ENCODE measurements at places on chromosomes 12 and 14.

DNA sequence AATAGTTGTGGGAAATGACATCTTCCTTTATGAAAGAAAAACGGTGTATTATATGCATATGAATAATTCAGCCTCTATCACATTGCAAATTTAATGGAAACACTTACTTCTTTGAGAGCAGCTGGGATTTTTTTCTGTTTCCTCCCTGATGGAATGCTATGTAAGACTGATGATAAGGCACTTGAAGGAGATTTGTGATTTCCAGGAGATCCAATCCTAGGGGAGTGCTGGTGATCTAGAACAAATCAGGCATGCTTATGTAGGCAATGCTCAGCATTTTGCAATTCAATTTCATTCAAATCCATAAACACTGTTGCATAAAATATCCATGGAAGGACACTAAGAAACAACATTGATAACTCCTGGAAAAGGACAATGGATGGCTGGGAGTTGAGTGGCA lies 16.0 kb upstream of the NR2C1 start:
- DNase-seq: no peak

GRCh38 chr14:99681832-99682148 lies 2.3 kb upstream of the CYP46A1 start:
- DNase-seq: no peak

DNA sequence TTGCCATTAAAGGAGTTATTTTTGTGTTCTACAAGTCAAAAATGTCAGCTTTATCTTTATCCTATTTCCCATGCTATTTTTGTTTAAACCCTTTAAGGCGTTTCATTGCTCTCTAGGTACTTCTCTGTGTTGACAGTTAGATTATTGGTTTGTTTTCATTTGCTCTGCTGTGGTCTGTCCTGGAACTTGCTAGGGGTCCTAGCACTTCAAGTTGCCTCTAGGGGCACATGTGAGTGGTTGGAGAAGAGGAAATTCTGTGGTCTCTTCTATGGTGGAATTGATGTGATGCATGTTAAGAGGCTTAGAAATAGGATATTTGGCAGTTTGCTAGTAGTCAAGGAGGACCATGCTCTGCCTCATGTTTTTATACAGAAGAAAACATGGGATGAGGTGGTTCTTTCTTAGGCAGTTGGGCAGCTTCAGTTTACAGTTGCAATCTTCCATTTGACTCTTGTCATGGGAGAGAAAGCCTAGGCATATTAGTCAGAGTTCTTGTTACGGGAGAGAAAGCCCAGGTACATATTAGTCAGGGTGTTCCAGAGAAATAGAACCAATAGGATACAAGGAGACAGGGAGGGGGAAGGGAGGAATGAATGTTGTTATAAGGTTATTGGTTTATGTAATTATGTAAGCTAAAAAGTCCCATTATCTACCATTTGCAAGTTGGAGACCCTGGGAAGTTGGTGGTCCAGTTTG lies 14.4 kb downstream of the TTLL5 start:
- DNase-seq: no peak

DNA sequence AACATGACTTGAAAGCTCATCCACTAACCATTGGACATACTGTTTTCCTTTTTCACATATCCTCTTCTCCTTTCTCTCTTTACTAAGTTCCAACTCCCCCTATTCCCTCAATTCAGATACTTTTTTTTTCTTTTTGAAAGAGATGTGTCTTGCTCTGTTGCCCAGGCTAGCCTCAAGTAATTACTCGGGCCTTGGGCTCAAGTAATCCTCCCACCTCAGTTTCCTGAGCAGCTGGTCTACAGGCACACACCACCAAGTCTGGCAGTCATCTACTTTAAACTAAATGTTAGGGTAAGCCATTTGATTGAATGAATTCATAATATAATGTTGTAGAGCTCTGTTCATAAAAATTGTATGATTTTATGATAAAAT lies 15.5 kb downstream of the LEMD3 start:
- no peak for DNase-seq

- DNase-seq: no peak
Observed at GRCh38 chr12:55708695-55709233, 1.1 kb upstream of the ITGA7 start.
